HFF-Myc (cell line): ENCODE measurements at places on chromosomes 6 and 20.

DNA sequence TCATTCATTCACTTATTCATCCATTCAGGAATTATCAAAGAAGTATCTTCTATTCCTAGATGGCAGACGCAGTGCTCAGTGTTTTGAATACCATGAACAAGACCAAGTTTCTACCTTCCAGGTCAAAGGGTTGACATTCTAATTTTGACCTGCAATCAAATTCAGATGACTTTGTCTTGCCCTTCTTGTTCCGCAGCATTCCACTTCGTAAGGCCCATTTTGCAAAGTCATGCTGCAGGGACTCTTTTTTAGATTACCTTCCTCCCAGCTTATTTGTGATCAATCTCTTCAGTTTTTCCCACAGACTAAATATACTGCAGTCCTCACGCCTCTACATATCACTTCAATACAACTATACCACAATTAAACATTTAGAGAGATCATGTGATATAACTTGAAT is 7.1 kb upstream of the TAAR1 start:
- DNase-seq = no peak

GRCh38 chr6:110999634-111000270 is 17.9 kb downstream of the RPF2 start:
- DNase-seq = no peak

DNA sequence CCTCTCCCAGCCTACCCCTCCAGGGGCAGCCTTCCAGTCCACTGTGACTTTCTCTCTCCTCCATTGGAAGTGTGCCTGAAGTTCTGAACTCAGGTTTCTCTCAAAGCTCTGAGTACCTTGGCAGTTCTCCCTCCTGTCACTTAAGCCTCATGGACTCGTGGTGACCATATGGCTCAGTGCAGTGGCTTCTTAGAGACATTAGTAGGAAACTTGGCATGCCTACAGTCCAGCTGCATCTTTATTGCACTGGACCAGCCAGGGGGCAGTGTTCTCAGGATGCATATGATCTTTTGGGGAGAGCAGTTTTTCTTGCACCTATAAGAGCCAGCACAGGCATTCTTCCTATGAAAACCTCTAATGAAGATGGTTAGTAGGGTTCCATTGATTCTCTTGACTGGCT is 47.5 kb upstream of the KCNK16 start:
- DNase-seq = no peak

GRCh38 chr6:154592199-154592860 is 81.8 kb upstream of the CNKSR3 start:
- no peak for DNase-seq

GRCh38 chr20:37414224-37415035 is 68.5 kb downstream of the SRC start:
- DNase-seq = no peak

- DNase-seq = no peak
These were observed 161.6 kb upstream of the TNFAIP3 start for GRCh38 chr6:137705160-137706082.

DNA sequence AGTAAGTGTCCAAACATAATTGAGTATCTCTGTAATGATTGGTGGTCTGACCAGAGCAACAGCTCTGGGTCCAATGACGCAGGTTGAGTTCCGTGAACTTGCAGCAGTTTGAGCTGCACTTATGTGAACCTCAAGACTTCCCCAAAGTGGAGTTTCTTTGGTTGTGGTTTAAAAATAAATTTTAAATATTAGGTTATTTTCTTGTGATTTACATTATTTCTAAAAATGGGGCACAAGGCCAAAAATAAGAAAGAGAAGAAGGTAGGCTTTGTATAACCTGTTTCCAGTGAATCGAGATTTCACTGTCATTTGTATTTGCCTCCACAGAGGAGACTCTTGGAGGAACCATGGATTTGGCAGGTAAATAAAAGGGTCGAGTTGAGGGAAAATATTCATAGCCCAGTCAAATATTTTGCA is 166.4 kb upstream of the ZNF217 start:
- DNase-seq = no peak

GRCh38 chr20:5072756-5073659 is 46.8 kb downstream of the PCNA start:
- DNase-seq = no peak

- no peak for DNase-seq
These were observed 148.3 kb upstream of the NRSN1 start for GRCh38 chr6:23977706-23978105.

DNA sequence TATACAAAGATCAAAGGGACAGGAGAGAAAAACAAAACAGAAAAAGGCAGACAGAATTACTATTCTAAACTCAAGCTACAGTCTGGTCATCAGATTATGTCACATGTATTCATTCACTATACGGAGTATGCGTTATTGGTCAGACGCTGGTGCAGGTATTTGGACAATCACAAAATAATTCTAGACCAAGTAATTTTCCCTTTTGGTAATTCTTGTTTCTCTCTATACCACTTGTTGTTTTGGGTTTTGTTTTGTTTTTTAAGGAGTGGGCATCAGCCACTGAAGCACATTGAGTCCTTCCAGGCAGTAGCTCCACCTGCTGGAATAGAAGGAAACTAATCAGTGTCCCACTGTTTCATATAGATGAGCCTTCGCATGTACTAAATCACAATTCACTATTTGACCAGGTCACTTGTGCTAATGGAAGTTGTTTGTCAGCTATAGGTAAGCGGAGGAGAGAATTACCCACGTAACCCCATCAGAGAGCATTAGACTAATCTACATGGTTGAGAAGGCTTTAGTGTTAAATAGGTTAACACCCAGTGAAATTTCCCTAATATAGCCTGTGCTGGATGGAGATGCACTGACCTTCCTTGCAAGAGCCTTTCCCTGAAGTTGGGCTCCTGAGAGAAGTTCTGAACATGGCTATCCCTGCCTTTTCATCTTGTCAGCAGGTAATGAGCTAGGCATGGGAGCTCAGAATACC is 77.9 kb downstream of the TNFAIP3 start:
- DNase-seq = no peak

DNA sequence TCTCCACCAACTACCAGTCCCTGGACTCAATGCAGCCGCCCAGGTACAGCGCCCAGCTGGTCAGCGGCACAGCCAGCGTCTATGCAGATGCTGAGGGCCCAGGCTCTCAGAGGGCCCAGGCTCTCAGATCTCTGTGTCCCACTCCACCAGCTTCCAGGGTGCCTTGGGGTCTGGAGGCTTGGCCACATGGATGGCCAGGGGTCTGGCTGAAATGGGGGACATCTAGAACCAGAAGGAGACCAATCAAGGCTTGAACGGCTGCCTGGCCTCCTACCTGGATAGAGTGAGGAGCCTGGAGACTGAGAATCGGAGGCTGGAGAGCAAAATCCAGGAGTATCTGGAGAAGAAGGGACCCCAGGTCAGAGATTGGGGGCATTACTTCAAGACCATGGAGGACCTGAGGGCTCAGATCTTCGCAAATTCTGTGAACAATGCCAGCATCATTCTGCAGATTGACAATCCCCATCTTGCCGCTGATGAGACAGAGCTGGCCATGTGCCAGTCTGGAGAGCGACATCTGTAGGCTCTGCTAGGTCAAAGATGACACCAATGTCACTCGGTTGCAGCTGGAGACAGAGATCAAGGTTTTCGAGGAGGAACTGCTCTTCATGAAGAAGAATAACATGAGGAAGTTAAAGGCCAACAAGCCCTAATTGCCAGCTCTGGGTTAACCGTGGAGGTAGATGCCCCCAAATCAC is 44.1 kb upstream of the GRM4 start:
- no peak for DNase-seq

DNA sequence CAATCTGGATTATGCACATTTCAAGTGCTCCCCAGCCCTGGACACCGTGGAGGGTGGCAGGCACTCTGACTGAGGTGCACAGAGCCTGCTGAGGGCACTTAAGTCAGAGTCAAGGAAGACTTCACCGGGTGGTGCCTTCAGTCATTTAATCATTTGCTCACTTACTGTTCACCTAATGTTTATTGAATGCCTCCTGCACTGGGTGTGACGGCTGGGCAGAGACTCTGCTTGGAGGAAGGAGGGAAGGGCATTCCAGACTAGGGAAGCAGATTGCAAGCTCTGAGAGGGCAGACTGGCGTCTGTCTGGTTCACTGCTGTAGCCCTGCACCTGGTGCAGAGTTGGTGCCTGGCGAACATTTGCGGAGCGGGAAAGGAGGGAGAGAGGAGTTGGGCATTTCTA is 54.2 kb upstream of the FAM83D start:
- no peak for DNase-seq

DNA sequence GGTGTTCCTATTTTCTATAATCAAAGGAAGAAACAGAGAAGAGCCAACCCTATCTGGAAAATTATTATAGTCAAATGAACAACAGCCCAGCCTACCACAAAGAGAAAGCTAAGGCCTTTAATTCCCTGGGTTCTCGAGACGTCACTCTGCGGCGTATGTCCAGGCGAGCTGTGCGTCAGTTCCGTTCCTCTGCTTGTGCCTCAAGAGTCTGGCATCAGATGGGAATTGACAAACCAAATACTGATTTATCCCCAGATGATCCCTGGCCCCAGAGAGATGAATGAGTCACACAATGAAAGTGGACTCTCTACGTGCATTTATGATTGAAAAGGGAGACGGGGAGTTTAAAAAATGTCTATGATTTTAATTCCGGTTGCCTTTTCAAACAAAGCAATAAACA is 151.6 kb upstream of the PDE10A start:
- no peak for DNase-seq

DNA sequence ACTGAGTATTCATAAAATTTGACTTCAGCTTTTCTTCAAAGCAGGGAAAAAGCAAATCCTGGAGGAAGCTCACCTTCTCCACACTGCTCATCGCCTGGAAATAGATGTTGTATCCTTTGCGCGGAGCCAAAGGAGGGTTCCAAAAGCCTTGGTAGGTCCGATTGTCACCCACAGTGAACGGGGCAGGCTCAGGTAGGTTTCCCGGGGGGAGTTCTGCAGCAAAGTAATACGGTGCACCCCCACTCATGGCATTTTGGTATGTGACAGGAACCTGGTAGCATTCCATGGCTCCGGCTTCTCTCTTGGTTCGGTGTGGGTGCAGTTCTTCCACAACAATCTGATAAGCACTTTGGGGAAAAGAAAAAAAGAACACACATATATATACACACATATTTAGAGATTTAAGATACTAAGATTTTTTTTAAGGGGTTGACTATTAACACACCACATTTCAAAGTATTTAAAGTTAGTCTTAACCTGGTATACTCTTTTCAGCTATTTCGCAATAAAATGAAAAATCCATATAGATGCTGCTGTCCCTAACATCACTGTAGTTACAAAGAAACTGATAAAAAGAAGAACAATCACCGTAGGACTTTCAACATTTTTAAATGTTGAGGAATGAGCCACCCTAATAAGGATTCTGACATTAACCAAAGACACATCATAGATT is 166.7 kb upstream of the THEMIS start:
- DNase-seq = no peak

DNA sequence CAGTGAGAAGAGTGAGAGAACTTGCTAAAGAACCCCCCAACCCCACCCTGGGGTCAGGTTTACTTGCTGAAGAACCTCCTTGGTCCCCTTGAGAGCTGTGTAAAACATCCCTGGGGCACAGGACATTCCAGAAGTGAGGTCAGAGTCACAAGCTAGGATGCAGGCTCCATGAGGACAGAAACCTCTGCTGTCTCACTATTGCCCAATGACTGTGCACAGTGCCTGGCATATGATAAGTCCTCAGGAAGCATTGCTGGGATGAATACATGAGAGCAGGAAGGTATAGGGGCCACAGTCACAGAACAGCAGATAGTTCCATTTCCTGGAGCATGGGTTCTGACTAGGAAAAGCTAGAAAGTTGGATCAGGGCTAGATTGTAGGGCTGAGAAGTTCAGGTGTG is 18.4 kb downstream of the NT5E start:
- DNase-seq = no peak

DNA sequence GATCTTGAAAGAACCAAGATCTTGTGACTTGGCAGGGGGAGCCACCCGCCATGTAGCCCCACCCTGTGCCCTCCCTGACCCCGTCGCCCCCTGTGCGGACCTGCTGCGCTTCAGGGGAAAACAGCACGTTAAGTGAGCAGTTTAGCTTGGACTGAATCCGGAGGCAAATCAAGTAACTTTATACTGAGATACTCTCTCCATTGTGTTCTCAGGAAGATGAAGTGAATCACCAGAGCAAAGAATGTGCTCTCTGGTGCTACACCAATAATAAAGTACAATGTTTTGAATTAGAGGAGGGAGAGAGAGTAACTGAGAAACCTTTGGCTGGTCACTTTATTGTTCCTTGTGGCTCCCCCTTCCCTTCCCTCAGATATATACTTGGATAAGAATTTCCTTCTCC is 83.4 kb downstream of the TXNDC5 start:
- DNase-seq = no peak

GRCh38 chr6:73394577-73395354 is at the start of gene DDX43:
Gene DDX43 (plus strand): TSS chr6:73394828. CDS start chr6:73394906, 78 bp downstream.
- DNase-seq = no peak

DNA sequence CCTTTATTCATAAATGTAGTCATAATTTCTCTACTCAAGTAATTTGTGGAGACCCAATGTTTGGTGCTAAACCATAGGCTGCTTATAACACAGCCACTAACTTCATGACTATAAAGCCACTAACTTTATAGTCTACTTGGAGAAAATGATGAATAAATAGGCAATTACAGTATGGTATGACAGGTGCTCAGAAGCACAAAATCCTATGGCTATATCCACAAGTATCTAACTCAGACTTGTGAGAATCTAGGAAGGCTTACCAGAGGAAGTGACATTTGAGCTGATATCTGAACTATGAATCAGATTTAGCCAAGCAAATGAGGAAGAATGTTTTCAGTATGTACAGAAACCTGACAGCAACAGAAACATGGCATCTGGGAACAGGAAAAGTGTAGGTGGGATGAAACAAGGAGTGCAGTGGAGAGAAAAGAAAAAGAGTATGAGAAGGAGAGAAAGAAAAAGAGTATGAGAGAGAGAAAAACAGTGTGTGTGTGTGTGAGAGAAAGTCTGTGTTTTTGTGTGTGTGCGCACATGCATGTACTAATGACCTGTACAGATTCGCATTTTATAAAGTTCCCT is 59.9 kb downstream of the REV3L start:
- no peak for DNase-seq

GRCh38 chr6:5446362-5447075 is 185.2 kb downstream of the FARS2 start:
- DNase-seq = no peak

GRCh38 chr6:42088101-42088591 is 37.8 kb downstream of the TAF8 start:
- no peak for DNase-seq

DNA sequence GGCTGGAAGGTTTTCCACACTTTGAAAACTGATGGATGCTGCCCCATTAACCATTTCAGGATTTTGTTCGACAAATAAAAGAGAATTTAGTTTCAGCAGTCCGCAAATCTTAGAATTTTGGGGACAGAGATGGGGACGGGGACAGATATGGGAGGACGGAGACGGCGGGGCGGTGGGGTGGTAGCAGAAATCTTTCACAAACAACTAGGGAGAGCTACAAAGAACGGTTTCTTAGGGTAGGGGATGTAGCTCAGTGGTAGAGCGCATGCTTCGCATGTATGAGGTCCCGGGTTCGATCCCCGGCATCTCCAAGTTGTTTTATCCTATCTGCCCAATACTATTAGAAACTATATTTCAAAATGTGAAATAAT is 15.1 kb downstream of the HMGN4 start:
- DNase-seq = no peak

GRCh38 chr6:138044458-138044857 is 62.8 kb downstream of the PERP start:
- DNase-seq = no peak
